ENCODE measurements at places on chromosomes 1 and 21. TPM values are rescaled to one million over a fixed set of nuclear protein-coding genes. Genes with fewer than 3 reads are reported as not detected.

The BGLAP gene
- 1.1 TPM for polyA plus RNA-seq

The CFHR2 gene
- polyA plus RNA-seq, result not detected

The C1orf21 gene
- 40.3 TPM for polyA plus RNA-seq

The C1orf116 gene
- 20.2 TPM for polyA plus RNA-seq

The C1orf115 gene
- 28.4 TPM for polyA plus RNA-seq

The SUMO3 gene
- 121 TPM for polyA plus RNA-seq

The SETD4 gene
- polyA plus RNA-seq, result 24.0 TPM

The DISP1 gene
- 14.6 TPM for polyA plus RNA-seq

The CD5L gene
- not detected for polyA plus RNA-seq

The OLFML3 gene
- 154 TPM for polyA plus RNA-seq

The RPL11 gene
- 2,918 TPM for polyA plus RNA-seq

The KCNJ10 gene
- polyA plus RNA-seq, result 33.3 TPM

The HHAT gene
- polyA plus RNA-seq, result 16.3 TPM

The KCNJ15 gene
- polyA plus RNA-seq, result 244 TPM

The CADM3 gene
- not detected for polyA plus RNA-seq

The FLG2 gene
- polyA plus RNA-seq, result 0.03 TPM

The CHAF1B gene
- polyA plus RNA-seq, result 9.7 TPM

The S100A11 gene
- polyA plus RNA-seq, result 231 TPM

The LCE2A gene
- polyA plus RNA-seq, result not detected

The C8B gene
- 0.28 TPM for polyA plus RNA-seq

The TLCD4 gene
- 6.7 TPM for polyA plus RNA-seq

The FBLIM1 gene
- polyA plus RNA-seq, result 41.7 TPM

The MPL gene
- 0.55 TPM for polyA plus RNA-seq

The INSRR gene
- 2.1 TPM for polyA plus RNA-seq

The GPR37L1 gene
- polyA plus RNA-seq, result 0.04 TPM

The BATF3 gene
- polyA plus RNA-seq, result 1.1 TPM

The SAMD11 gene
- 43.0 TPM for polyA plus RNA-seq

The ITGB2 gene
- 16.0 TPM for polyA plus RNA-seq

The DNAJC6 gene
- polyA plus RNA-seq, result 6.8 TPM

The CCDC17 gene
- polyA plus RNA-seq, result 2.2 TPM

The SLC5A9 gene
- polyA plus RNA-seq, result 17.2 TPM

The PRR9 gene
- polyA plus RNA-seq, result not detected

The KHDRBS1 gene
- polyA plus RNA-seq, result 259 TPM

The NPR1 gene
- polyA plus RNA-seq, result 77.4 TPM

The UTS2 gene
- polyA plus RNA-seq, result 0.40 TPM

The HMCN1 gene
- 61.5 TPM for polyA plus RNA-seq

The LCE1F gene
- polyA plus RNA-seq, result not detected

All from right renal cortex interstitium (tissue), 3 donors.